ENCODE measurements at places on chromosomes 16 and 17.
A peak's percentile ranks its signal among the peaks of the same experiment; 100 is the strongest.

DNA sequence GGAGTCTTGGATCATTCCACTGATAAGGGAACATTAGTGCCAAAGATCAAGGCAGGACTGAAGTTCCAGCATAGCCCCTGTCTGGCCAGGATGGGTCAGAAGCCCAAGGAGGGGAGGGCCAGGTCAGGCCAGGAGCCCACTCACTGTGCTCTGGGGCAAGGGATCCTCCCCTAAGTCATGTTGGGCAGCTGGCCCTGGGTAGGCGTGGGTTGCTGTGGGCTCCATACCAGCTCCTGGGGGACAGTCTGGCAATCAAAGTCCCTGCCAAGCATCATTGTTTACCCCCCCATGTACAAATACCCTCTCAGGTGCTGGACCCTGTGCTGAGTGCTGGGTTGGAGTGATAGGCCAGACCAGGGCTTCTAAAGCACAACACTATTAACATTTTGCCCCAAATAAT lies 130.5 kb downstream of the IRX5 start:
- no peak for DNase-seq

DNA sequence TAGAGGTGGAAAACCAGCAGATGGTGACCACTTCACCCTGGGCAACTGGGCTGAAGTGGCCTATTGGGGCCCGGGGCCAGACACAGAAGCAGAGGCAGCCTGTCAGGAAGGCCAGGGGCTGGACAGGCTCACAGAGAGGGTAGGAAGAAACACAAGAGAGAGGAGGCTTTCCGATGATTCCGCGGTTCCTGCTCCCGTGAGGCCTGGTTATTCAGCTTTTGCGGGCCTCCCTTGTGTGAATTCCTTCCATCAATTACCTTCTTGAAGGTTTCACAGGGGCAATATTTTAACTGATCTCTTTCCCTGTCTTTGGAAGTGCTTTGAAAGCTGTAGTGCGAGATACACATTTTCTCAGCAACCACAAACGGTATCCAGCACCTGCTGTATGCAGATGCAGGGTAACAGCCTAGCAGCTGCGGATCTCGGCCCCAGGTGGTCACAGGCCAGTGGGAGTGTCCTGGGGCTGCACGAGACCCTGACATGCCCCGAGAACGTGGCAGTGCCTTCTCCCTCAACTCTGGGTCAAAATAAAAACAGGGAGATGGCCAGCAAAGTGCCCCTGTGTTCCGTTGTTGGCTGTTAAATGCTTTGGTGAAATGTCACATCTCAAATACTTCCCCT lies 11.6 kb upstream of the CMIP start:
- no peak for DNase-seq

DNA sequence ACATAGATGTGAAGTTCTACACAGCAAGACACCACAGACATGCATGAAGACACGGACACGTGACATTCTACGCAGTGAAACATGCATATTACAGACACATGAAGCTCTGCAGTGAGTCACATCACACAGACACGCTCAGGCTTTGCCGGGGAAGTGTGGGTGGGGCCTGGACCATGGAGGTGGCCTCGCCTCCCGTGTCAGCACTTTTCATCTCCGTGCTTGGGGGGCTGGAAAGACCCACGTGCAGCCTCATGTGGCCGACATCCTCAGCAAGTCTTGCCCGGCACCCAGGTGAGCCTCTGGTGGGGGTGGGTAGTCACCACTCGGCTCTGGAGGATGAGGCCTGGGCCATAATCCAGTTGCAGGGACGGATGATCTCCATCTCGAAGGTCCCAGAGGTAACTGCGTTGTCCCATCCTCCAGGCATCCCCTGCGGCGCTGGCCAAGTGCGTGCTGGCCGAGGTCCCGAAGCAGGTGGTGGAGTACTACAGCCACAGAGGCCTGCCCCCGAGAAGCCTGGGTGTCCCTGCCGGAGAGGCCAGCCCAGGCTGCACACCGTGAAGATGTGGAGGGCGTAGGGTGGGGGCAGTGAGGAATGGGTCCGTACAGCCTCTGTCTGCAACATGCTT lies 17.3 kb upstream of the DPEP1 start:
- DNase-seq, result no peak

GRCh38 chr17:10648956-10649355 lies 8.2 kb downstream of the MYH3 start:
- peak; percentile 14 for DNase-seq

DNA sequence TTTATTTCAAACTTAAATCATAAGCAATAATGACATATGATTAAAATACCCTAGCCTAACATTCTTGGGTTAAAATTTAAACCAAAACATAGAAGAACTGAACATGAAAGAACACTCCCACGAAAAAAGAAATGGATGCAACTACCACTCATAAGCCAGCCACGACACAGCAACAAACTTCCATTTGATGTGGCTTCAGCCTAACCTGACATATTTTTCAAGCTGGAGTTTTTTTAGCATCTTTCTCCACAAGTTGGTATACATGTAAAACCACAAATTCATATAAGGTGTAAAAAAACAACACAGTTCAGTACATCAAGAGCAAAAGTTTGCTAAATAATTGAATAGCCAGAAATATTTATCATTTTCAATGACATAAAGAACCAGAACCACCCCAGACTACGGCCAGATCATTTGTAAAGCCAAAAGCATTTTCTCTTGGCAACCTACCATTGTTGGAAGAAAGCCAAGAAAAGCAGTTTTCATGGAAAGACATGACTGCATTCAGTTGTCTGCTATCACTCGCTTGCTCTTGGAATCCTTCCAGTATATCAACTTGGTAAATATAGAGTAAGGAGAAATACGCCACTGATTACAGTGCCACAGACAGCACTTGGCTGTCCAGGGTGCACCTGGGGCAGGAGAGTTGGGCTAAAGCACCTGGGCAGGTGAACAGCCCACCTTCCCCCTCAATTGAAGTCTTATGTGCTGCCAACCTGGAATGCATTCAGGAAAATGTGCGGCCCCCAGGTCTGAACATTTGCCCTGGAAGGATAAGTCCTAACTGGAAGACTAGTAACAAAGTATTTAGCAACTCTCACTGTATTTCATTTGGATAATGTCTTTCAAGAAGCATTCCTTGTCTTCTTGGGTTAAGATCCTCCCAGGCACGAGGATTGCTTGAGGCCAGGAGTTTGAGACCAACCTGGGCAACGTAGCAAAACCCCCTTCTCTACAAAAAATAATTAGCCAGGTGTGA lies 60.5 kb downstream of the CREBBP start:
- peak; percentile 80 for DNase-seq

GRCh38 chr16:85465328-85466303 lies 147.5 kb upstream of the GSE1 start:
- peak; percentile 88 for DNase-seq

DNA sequence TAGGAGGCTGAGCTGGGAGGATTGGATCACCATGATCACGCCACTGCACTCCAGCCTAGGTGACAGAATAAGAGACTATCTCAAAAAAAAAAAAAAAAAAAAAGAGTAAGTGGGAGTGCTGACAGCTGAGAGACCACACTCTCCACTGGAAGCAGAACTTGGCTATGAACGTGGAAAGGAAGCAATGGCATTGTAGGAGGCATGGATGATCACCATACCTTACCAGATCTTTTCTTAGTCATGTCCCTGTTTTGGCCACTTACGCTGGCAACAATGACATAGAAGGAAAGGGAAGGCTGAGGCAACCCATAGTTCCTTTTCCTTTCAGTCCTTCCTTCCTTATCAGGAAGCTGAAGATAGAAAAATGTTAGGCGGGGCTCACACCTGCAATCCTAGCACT lies 3.7 kb upstream of the ATP1B2 start:
- DNase-seq, result no peak

GRCh38 chr16:77732241-77732946 lies 10.1 kb downstream of the NUDT7 start:
- DNase-seq, result no peak

DNA sequence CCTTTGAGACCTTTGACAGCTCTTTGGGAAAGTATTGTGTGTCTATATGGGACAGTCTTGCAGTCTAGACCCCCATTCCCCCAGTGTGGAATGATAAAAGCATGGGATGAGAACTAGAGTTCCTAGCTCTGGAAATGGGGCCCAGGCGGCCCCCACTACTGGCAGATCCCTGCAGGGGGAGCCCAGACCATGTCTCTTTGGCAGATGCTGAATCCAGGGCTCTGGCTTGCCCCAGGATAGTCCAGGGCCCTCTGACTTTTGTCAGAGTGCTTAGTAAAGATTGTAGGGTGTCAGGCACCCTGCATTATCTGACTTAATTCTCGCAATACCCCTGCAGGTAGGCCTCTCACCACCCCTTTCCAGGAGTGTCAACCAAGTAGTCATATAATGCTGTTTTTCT lies 8.3 kb downstream of the ALKBH5 start:
- peak; percentile 42 for DNase-seq

- DNase-seq, result peak; percentile 93
Measured at GRCh38 chr16:70737377-70738082, 51.7 kb upstream of the MTSS2 start.

GRCh38 chr17:69164206-69164605 lies 22.5 kb upstream of the ABCA6 start:
- no peak for DNase-seq

- no peak for DNase-seq
Measured at GRCh38 chr16:81697616-81698309, 81.3 kb upstream of the PLCG2 start.

GRCh38 chr16:27743963-27744362 lies 194.0 kb downstream of the KATNIP start:
- DNase-seq, result no peak

GRCh38 chr17:67248291-67248690 lies 3.3 kb upstream of the HELZ start:
- no peak for DNase-seq

DNA sequence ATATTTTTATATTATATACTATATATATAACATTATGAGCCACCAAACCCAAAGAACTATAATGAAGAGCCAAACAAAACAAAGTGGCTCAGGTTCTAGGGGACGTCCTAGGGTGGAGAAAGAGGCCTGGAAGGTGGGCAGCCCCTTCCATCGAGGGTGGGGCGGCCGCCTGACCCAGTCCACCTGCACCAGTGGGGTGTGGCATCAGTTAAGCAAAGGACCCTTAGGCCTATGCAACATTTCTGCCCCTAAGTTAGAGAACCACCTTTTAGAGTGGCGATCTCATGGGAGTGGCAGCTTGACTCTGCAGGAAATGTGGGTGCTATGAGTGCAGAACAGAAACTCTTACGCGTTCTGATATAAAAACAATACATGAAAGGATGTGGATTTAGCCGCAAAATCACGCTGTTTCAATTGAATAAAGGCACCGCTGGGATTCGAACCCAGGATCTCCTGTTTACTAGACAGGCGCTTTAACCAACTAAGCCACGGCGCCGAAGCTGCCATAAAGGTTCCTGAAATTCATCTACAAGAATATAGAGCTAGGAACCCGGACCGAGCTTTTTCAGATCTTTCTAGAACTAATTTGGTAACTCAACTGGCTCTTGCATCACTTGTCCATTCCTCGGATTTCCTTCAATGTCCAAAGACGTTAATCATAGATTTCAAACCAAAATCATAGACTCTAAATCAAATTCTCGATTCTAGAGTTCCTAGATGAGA lies 15.6 kb upstream of the AURKB start:
- peak; percentile 30 for DNase-seq

DNA sequence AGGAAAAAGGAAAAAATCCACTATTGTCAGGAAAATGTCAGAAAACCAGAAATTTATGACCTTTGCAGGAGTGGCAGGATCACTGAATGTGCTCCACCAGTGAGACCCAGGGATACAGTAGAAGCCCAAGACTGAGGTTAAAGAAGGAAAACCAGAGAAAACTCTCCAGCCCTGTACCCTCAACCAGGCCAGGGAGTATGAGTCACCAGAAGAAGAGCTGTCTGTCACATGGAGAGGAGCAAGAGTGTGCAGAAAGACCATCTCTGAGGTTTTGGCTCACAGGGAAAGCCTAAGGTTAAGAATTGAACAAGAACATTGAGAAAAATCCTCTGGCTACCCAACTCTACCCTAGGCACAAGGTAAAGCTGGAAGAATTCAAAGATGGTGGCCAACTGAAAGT lies 47.6 kb upstream of the MON1B start:
- DNase-seq, result no peak

- DNase-seq, result no peak
Measured at GRCh38 chr16:51931653-51932052, 615.3 kb downstream of the TOX3 start.

- DNase-seq, result peak; percentile 36
Measured at GRCh38 chr17:41067281-41067680, 1.6 kb upstream of the KRTAP2-4 start.

DNA sequence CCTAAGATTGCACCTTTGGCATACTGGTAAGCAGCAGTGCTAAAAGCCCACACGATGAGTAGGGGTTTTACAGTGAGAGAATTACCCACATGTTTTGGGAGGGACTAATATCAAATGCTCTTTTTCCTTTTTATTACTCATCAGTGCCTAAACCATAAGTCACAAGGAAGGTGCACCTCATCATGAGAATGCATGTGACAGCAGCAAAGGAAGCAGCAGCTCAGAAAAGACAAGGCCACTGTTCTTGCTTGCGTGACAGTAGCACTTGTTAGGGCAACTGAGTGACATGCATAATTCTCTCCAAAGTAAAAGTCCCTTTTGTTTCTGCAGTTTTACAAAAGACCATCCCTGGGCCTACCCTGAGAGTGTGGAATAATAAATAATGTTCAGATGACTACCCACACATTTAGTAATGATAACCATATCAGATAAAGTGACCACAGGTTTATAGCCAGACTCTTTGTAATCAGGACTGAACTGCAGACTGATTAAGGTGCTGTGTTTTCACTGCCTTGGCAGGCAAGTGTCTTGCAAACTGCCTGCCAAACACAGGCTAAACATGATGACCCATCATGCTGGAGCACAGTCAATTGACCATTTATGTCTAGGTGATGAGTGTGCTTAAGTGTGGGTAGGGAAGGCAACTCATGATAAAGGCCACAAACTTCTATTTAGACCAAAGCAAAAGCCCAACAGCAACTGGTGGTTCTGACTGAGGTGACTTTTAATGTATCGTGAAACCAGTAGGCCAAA lies 1751.4 kb downstream of the TP53TG3F start:
- DNase-seq, result no peak

DNA sequence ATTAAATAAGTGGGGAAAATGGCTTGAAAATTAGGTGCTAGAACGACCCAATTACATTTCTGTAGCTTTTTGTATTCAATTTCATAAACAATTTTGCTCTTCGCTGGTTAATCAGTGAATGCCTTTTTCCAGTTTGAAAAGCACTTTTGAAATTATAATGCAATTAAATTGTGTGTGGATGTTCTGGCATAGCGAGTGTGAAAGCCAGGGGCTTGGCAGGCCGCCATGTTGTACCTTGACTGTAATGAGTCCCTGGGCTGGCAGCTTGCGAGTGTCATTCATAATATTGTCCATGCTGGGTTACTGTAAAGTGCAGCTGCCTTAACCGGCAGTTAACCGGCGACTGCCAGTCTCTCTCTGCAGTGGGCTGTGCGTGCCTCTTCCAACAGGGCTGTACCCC lies 177.8 kb downstream of the CCDC182 start:
- no peak for DNase-seq

DNA sequence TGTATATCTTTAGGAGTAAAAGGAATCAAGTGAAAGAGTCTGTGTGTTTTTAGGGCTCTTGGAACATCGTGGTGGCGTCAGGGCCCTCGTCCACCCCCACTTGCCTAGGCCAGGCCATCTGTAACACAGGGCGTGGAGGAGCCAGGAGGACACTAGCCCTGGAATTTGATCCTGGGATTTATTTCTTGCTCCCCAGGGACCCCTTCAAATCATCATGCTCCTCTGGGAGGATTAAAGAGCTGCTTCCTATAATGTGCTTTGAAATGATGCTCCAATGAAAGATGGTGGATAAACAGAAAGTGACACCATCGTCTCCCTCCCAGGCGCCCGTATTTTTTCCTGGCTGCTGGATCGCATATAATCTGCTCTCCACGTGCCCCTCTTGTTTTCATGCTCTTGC lies 113.3 kb downstream of the AATF start:
- DNase-seq, result no peak
